ENCODE measurements at places on chromosomes 11 and 22.

- DNase-seq = no peak
These were observed 224.2 kb downstream of the CEP164 start for GRCh38 chr11:117551761-117552343.

- no peak for DNase-seq
These were observed 16.1 kb upstream of the NTM start for GRCh38 chr11:131354251-131354701.

DNA sequence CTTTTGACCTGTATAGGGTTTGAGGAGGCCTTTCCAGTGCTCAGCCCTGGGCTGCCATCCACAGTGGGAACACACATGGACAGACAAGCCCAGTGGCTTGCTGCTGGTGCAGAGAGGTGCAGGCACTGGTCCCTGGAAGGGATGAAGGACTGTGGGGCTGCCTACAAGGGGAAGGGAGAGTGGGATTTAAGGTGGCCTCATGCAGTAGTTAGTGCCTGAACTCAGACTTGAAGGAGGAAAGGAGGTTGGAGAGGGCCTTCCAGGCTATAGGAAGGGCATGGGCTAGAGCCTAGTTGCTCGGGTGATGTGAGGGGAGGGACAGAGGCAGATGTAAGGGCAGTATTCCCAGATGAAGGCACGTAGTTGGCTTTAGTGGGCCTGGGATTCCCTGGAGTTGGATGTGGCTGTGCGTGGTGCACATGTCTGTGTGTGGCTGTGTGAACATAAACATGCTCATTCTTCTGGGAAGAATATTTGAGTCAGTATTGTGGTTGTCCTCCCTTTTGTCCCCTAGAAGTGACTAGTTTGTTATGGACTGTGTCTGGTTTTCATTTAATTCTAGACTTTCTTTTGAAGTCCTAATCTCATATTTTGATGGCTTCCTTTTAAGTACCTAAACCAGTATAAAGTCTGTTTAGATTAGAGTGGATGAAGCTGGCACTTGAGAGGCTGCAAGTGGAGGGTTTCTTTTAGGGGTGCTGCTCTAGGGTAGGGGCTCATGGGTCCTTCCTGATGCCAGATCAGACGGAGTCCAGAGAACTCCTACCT is 18.4 kb downstream of the YDJC start:
- DNase-seq = no peak

GRCh38 chr11:61750631-61751273 is 1.7 kb upstream of the MYRF start:
- DNase-seq = no peak

Measured in cerebellar cortex (tissue), 1 donor.